ENCODE measurements at places on chromosomes 16 and 17. TPM values are rescaled to one million over a fixed set of nuclear protein-coding genes. Genes with fewer than 3 reads are reported as not detected.

The TP53TG3B gene
- total RNA-seq: not detected

The TEN1 gene
- 22.4 TPM for total RNA-seq

The KRT25 gene
- not detected for total RNA-seq

The CES1 gene
- 1.2 TPM for total RNA-seq

The MSLN gene
- 9.0 TPM for total RNA-seq

The MRPL28 gene
- 96.9 TPM for total RNA-seq

The KRTAP4-3 gene
- not detected for total RNA-seq

The SOX8 gene
- total RNA-seq: not detected

The KCNG4 gene
- not detected for total RNA-seq

The GLTPD2 gene
- not detected for total RNA-seq

The FASN gene
- total RNA-seq: 96.9 TPM

Measured in tracheal epithelial cell (primary cell).